ENCODE measurements at places on chromosomes 1 and 21.

- DNase-seq = no peak
These were observed 245.7 kb upstream of the JUN start for GRCh38 chr1:59029411-59030167.

DNA sequence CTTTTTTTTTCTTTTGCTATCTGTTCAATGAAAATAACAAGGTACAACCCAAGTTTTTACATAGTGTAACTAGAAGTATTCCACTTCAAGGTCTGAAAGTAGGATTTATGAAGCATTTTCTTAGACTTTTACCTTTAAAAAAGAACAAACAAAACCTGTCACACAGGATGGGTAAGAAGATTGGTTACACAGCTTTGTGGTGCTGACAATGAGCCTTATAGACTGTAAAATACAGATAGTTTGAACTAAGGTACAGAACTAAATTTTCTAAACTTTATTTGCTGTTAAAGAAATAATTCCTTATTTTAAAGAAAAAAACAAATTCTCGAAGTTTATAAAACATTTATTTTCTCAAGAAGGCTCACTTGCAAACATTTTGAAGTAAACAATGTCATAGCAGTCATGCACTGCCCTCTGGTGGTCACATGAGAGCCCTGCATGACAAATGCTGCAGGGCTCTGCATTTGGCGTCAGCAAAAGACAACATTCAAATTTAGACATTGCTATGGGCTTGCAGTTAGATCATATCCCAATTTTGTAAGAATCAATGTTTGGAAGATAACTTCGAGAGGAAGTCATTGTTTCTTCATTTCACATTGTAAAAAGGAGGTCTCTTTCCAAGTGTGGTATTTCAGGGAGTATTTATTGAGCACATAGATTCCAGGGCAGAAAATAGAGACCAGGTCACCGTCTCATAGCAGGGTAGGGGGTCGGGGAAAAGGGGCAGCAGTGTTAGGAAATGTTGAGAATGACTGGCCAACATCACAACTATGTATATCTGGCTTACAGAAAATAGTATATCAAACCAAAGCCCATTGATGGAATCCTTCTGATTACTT, 115.3 kb upstream of the FMN2 start:
- DNase-seq = peak; percentile 32

GRCh38 chr21:38963006-38963405, 157.3 kb downstream of the ETS2 start:
- no peak for DNase-seq

GRCh38 chr1:198361237-198361767, 179.2 kb downstream of the ATP6V1G3 start:
- no peak for DNase-seq

DNA sequence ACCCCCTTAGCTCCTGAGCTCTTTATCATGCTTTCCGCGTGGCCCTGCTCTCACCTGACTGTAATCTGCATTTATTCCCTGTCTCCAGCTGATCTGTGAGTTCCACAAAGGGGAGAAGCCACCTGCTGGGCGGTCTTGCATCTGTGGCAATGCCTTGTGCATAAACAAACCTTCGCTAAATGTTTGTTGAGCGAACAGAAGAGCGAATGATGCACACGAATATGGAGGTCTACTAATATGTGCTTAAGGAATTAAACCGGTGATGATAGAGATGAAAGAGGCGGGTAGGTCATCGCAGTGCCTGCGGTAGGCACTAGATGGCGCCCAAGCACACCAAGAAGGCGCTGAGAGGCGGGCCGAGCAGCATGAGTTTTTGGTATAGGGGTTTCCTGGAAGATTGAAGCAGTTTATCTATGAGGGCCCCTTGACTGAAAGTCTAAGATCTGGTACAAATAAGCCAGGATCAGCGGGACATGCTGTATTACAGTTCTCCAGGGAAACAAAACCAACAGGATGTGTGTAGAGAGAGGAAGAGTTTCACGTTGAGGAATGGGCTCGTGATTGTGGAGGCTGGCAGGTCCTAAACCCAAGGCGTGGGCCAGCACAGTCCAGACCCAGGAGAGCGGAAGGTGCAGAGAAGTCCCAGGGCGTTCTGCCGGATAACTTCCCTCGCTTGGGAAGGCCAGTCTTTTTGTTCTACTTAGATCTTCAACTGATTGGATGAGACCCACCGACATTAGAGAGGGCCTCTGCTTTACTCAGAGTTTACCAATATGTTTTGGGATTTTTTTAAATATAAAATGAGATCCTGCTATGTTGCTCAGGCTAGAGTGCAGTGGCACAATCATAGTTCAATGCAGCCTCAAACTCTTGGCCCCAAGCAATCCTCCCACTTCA, 34.7 kb downstream of the TOMM20 start:
- DNase-seq = no peak
